Myocyte (in vitro differentiated cells): ENCODE measurements at places on chromosomes 3 and 15. TPM values are rescaled to one million over a fixed set of nuclear protein-coding genes. Genes with fewer than 3 reads are reported as not detected.

Gene CCR1
- 0.53 and 0.57 TPM in 2 replicates for total RNA-seq

Gene PIF1
- 8.9 and 13.5 TPM in 2 replicates for total RNA-seq

Gene RTP4
- total RNA-seq, result 0.11 TPM in 1 of 2 replicates, not detected in the other

DNA sequence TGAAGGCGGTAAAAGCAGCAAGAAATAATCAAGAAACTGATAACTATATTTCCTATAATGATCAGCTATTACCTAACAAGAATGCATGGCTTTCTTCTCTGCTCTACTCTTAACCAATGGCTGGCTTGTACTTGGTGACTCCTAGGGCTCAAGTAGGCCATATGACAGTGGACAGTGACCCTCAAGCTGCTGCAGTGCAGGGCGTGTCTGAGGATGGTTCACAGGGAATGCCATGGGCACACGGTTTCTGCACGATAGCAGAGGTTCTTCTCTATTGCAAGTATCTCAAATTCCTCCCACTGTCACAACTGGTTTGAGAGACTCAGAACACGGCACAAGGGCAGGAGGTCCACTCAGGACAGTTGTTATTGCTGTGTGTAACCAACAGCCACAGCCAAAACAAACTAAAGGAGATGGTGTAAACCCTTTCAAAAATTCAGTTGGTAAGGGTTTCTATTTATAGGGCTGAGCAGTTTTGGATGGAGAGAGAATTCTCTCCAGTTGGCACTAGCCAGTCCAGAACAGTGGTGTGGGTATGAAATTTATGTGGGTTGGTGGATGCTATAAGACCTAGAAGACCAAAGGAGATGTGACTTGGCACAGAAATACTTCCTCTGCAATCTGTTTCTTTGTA, 103.2 kb upstream of the ST8SIA2 start:
- peak; percentile 22 for DNase-seq

GRCh38 chr3:190003068-190003467, 117.6 kb downstream of the P3H2 start:
- no peak for DNase-seq

- DNase-seq, result no peak
Measured at GRCh38 chr3:181921220-181921619, 209.5 kb downstream of the SOX2 start.

DNA sequence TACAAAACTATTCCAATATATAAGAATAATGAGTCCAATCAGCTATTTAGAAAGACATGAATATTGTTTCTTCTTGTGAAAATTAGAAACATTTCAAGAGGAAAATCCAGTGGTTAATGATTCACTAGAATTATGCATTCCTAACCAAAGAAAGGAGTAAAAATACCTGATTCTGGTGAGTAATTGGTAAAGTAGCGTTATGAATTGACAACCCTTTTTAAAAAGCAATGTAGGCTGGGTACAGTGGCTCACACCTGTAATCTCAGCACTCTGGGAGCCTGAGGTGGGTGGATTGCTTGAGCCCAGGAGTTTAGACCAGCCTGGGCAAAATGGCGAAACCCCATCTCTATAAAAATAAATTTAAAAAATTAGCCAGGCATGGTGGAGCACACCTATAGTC, 43.3 kb downstream of the TOPAZ1 start:
- DNase-seq, result no peak

- DNase-seq, result peak; percentile 23
Measured at GRCh38 chr3:127141921-127142730, 50.8 kb upstream of the PRR23E start.

DNA sequence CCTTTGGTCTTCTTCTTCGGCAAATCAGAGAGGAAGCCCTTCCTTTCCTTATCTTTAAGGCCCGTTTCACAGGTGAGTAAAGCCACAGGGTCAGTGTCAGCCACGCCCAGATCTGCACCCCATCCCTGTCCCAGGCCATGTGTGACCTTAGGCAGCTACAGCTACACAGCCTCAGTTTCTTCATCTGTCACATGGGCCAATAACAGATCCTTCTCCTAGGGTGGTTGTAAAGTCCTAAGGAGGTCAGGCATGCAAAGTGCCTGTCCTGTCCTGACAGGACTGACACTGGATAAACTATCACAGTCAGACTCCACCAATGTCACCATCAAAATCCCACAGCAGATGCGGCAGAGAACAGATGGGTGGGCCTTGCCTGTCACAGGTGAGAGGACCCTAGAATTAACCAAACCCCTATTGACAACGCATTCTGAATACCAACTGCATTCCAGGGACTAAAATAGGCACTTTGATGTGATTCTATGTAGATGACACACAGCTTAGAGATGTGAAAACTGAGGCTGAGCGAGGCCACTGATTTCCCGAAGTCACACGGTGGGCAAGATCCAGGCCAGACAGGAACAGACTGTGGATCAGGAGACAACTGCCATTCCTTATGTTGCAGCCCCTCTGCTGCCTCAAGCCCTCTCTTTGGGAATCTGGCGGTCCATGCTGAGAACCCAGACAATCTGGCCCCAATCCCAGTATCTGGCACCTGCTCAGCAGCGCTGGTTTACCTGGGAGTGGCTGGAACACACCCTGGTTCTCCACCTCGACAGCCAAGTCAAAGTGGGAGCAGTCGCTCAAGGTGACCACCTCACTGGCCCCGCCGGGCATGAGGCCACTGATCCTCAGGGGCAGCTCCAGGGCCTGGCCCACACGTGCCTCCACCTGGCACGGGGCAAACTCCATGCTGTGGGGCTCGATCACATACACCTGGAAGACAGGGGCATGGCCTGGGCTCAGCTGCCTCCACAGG, 48.7 kb downstream of the NUP210 start:
- no peak for DNase-seq

- peak; percentile 10 for DNase-seq
Measured at GRCh38 chr3:131796558-131797198, 238.1 kb downstream of the CPNE4 start.

- DNase-seq, result no peak
Measured at GRCh38 chr3:45773072-45773471, 23.3 kb downstream of the SLC6A20 start.
